ENCODE measurements at places on chromosomes 12 and 14.

- no peak for DNase-seq
These were observed 64.0 kb upstream of the SLC24A4 start for GRCh38 chr14:92258934-92259333.

DNA sequence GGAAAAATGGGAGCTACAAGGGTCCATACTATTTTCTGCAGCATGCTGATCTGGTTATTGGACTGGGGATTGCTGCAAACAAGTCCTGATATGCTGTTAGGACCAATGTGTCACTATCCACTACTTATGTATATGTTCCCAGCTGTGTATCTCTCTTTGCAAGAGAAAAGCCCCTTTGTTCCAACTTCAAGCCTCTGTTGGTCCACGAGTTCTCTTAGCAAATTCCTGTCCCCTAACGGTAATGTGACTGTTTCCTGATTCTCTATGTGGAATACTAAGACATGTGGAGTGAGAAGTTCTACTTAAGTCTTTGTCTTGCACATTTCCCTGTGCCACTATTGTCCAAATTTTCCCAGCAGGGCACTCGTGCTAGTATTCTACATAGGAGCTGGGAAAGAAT is 557.7 kb downstream of the FSCB start:
- no peak for DNase-seq

DNA sequence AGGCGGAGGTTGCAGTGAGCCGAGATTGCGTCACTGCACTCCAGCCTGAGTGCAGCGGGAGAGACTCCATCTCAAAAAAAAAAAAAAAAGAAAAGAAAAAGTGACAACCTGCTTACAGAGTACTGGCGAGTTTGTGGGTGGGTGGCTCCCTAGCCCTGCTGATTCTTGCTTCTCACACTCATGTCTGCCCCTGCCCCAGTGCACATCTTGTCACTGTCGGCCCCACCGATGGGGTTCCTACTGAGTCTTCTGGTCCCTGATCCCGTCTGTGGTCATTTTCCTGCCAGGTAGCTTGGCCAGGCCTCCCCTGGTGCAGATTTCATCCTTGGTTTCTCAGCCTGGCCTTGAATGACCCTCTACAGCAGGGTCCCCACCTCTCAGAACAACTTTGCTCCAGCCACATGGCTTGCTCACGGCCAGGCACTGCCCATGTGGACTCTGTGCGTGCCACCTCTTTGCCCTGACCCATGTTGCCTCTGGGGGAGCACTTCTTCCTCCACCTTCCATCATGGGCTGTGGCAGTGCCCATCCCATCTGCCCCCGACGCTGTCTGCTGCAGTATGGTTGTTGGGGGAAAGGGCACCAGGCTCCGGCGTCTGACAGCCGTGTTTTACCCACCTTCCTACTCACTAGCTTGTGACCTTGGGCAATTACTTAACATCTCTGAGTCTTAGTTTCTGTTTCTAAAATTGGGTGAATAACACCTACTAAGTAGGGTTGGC is 2.1 kb upstream of the PTPN6 start:
- DNase-seq = no peak

GRCh38 chr14:93788293-93788542 is at the start of gene PRIMA1:
PRIMA1 (minus strand) TSS chr14:93788485; CDS start chr14:93787718, 767 bp downstream.
- no peak for DNase-seq

DNA sequence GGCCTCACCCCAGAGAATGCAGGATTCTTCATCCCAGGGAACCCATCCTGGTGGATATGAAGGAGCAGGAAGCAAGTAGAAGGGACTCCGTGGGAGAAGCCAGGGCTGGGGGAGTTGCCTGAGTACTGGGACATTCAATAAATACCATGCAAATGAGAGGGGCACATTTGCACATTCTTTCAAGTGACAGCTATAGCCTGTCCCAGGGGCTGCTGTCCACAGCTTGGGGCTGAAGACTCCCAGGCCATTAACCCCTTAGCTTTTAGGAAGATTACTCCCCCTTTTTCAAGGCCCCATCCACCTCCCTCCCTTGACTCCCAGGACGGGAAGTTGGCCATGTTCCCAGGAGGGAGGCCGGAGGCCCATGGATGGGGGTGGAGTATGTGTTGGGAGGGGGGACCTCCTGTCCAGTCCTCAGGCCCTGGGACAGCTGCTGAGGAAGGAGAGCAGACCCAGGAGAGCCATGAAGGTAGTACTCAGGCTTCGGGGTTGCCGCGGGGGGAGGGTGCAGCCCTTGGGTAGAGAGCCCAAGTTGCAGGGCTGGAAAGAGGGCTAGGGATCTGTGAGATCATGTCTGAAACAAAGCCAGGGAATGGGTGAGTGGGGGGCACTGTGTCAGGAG is 974 bp upstream of the TNS2 start:
- peak; percentile 77 for DNase-seq

GRCh38 chr14:70289138-70289537 is 70.3 kb downstream of the COX16 start:
- no peak for DNase-seq

DNA sequence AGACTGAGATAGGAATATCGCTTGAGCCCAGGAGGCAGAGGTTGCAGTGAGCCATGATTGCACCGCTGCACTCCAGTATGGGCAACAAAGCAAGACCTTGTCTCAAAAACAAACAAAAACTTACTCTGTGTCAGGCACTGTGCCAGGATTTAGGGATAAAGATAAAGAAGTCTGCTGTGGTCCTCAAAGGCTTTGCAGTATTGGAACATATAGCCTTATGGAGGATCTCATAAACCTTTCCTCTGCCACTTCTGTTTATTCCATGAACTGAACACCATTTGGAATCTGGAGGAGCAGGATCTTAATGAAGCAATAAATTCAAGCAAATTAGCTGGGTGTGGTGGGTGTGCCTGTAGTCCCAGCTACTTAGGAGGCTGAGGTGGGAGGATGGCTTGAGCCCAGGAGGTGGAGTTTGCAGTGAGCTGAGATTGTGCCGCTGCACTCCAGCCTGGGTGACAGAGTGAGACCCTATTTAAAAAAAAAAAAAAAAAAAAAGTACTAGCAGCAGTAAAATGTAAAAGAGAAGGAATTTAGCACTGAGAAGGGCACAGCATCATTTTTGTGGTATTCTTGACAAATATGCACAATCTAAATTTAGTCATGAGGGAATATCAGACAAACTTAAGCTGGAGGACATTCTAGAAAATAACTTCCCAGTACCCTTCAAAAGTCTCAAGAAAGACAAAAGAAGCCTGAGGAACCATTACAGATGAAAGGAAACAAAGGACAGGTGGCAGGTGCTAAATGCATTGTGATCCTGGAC is 27.1 kb downstream of the BMAL2 start:
- no peak for DNase-seq
